ENCODE measurements at places on chromosomes 11 and 22.
A peak's percentile ranks its signal among the peaks of the same experiment; 100 is the strongest.

DNA sequence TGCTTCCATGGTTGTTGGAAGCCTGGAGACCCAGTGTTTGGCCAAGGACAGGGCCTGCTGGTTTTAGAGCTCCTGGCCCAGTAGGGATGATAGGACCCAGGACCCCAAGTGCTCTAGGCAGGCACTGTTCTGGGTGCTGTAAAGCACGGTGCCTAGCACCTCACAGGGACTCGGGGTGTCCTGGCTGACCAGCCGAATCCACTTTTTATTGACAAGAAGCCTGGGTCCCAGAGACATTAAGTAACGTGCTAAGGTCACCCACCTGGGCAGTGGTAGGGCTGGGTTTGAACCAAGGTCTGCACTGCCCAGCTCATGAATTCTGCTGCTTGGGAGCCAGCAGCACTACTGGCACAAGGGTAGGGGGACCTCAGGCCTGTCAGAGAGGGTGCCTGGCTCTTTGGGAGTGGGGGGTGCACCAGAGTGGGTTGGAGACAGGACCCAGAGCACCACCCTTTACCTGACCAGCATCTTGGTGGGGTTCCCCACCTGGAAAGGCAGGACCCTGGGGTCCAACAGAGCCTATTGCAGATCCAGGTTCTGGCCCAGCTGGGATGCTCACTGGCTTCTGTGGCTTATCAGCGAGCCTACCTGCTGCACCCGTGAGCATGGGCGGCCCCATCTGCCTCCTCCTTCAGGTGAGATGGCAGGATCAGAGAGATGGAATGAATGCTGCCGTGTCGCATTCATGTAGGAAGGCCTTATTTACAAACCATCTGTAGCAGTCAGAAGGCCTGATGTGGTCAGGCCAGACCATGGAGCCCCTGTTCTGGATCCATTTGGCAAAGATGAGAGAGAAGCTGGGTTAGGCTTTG is 52.0 kb downstream of the BCR start:
- DNase-seq: no peak

- peak; percentile 49 for DNase-seq
Measured at GRCh38 chr22:45577746-45578523, 75.3 kb downstream of the FBLN1 start.

DNA sequence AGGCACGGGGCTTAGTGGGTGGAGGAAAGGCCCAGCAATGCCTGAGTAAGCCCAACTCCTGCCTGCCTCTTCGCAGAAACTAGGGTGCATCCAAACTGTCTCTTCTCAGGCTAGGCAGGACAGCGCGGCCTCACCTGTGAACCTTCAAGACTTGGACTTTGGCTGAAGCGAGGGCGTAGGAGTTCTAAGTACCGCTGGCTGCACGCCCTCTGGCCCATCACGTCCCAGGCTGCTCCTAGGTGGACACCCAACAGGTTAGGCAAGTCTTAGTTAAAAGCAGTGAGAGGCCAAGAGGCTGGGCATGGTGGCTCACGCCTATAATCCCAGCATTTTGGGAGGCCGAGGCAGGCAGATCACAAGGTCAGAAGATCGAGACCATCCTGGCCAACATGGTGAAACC is 1.8 kb upstream of the DDB2 start:
- DNase-seq: no peak

- DNase-seq: no peak
Measured at GRCh38 chr11:48078689-48079088, 98.3 kb downstream of the PTPRJ start.

- no peak for DNase-seq
Measured at GRCh38 chr11:45144126-45145082, 2.0 kb upstream of the PRDM11 start.

DNA sequence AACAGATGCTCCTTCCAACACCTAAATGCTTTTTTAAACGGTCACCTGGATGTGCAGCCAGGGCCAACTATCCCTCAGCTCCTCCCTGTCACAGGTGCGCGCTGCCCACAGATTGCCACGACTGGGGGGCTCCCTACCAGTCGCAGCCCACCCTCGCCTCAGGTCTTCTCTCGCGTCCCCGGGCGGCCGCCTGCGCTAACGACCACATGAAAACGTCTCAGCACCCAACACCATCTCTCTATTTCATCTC is 469 bp downstream of the ZBED5 start:
- DNase-seq: no peak

DNA sequence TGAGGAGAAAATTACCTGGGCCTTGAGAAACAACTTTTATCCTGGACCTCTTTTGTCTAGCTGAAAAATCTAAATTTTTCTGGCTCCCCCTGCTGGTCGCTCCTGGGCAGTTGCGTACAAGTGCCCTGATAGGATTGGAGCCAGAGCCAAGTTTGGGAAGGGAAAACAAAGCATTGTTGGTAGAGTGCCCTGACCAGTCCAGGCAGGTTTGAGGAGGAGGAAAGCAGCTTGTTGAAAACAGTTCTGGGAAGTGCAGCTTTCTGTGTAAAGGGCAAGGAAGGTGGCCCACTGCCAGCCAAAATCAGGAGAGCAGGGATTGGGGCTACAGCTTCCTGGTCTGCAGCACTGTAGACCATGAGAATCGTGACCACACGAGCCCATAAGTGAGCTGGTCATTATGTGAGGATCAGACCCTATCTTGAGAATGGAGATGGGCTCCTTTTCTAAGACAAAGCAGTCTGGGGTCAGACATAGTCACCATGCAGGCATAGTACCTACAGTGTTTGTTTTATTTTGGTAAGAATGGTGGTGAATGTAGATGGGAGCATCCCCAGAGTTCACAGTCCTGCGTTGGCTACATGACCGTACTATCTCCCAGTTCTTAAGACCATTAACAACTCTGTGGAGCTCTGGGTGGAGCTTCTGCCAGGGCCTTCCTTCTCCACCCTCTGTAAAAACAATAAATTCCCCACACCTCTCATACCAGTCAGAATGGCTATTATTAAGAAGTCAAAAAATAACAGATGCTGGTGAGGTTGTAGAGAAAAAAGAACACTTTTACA is 21.3 kb upstream of the PIK3IP1 start:
- DNase-seq: no peak

- no peak for DNase-seq
Measured at GRCh38 chr11:105181521-105181920, 42.0 kb upstream of the CARD18 start.

DNA sequence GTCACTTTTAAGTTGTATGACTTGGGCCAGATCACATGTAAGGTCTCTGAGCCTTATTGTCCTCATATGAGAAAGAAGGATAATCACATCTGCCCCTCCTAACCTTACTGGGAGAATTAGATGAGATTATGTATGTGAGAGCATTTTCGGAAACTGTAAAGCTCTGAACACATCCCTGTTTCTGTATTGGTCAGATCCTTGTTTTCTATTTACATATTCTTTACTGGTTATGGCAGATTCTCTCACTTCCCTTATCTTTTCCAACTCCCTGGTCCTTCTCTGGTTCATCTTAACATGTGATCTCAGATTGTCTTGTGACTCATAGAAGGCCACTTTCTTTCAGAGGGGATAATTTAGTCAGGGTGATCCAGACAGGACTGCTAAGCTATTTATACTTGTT is 41.8 kb downstream of the CCDC81 start:
- DNase-seq: no peak

DNA sequence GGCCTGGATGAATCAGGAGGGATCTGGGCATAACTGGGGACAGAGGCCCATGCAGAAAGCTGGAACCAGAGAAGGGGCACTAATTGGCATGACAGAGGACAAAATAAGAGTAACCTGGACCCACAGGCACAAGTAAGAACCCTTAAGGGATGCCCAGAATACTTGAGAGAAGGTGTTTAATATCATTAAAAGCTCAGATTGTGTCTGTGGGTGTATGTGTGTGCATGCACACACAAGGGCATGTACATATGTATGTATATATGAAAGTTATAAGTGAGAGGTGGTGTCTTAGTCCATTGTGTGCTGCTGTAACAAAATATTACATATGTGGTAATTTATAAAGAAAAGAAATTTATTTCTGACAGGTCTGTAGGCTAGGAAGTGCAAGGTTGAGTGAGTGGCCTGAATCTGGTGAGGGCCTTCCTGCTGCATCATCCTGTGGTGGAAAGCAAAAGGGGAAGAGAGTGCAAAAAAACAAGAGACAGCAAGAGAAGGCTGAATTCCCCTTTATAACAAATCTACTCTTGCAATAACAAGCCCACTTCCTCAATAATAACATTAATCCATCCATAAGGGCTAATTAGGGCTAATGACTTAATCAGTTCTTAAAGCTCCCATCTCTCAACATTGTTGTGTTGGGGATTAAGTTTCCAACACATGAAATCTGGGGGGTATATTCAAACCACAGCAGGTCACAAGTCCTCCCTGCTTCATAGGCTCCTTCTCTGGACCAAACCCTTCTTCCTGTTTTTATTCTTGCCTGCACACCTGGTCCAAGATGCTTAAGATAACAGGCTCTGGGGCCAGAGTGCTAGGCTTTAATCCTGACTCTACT is 68.3 kb upstream of the POU2AF2 start:
- no peak for DNase-seq

GRCh38 chr11:79017811-79018210 is 423.0 kb downstream of the TENM4 start:
- no peak for DNase-seq

GRCh38 chr11:85776951-85777602 is 33.9 kb downstream of the SYTL2 start:
- DNase-seq: no peak

- DNase-seq: no peak
Measured at GRCh38 chr11:35103366-35104208, 35.4 kb upstream of the CD44 start.

- DNase-seq: no peak
Measured at GRCh38 chr22:21069375-21069774, 23.6 kb downstream of the LRRC74B start.

GRCh38 chr11:70352100-70352499 is 46.2 kb upstream of the CTTN start:
- DNase-seq: no peak

DNA sequence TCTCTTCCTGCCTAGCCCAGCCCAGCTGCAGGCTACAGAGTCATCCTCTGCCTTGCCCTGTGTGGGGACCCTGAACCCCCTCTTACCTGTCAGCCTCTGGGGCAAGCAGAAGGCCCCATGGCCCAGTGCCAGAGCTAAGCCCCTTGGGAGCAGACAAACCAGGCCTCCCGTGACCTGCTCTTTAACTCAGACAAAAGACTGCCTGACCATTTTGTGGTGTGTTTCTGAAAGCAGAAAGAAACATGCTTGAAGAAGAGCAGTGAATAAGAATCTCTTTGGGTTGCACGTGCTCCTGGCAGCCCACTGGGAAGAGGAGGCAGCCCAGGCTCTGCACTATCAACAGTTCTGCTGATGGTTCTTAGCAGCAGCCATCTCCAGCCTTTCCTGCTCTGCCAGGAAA is 118.6 kb downstream of the GRIK4 start:
- no peak for DNase-seq

- DNase-seq: no peak
Measured at GRCh38 chr11:85874265-85874664, 19.1 kb downstream of the CCDC83 start.
